Stomach (tissue), 19 donors: ENCODE measurements at places on chromosomes 5 and 9.

DNA sequence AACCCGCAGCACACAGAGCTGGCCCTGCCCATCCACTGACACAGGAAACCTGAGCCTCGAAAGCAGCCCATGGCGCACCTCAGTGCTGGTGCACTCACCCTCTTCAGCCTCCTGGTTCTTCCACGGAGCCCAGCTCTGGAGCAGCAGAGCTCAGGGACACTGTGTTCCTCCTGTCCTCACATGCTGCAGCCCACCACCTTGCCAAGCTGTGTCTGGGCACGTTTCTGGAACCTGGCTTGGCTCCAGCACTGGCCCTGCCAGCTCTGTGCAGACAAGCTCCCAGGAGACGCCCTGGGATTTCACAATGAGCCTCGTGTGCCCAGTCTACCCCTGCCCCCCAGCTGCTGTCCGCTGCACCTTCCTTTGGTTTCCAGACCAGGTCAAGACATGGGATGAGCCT, 119.5 kb downstream of the SYK start:
- H3K4me1 ChIP-seq, result peaks cover 9% of the 10 kb centered on the region
- H3K36me3 ChIP-seq, result no peaks in the 10 kb centered on the region
- DNase-seq, result peak; percentile 76

DNA sequence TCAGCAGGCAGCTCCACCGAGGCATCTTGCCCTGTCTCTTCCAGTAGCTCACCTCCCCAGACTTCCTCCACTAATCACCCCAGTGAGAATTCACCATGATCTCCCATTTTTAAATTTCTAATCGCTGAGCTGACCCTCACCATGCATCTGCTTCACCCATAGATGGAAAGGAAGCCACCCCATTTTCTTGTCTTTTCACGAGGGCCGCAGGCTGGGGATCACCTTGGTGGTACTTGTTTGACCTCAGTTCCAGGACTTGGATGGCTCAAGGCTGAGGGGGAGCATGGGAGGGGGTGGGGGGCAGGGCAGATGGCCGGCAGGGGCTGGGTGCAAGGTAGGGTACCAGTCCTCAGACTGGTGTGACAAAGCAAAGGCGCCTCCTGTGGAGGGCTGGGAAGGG, 3.6 kb downstream of the PROP1 start:
- no peak overlapping the region for H3K27ac ChIP-seq
- no peaks in the 10 kb centered on the region for H3K4me1 ChIP-seq
- no peak for DNase-seq
- no peak overlapping the region for H3K4me3 ChIP-seq
- H3K27me3 ChIP-seq, result peaks cover 11% of the 10 kb centered on the region
- no peaks in the 10 kb centered on the region for H3K36me3 ChIP-seq

DNA sequence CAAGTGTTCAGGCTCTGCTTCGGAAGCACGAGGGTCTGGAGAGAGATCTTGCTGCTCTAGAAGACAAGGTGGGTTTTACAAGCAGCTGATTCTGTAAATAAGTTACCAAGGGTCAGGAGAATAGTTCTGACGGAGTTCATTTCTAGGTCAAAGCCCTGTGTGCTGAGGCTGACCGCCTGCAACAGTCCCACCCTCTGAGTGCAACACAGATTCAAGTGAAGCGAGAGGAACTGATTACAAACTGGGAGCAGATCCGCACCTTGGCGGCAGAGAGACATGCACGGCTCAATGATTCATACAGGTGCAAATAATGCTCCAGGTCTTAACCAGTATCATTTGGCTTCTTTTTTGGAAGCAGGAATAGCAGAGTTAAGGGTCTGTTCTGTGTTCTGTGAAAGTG, 24.8 kb downstream of the SPTAN1 start:
- no peak overlapping the region for H3K4me3 ChIP-seq
- H3K27ac ChIP-seq, result no peak overlapping the region
- no peak for DNase-seq

GRCh38 chr5:176773408-176774035, 36.8 kb upstream of the UNC5A start:
- no peaks in the 10 kb centered on the region for H3K4me1 ChIP-seq
- no peaks in the 10 kb centered on the region for H3K36me3 ChIP-seq
- no peak overlapping the region for H3K4me3 ChIP-seq
- no peak for DNase-seq

- no peaks in the 10 kb centered on the region for H3K4me1 ChIP-seq
- no peaks in the 10 kb centered on the region for H3K36me3 ChIP-seq
- no peaks in the 10 kb centered on the region for H3K27me3 ChIP-seq
- DNase-seq, result no peak
- H3K27ac ChIP-seq, result no peak overlapping the region
These were observed 8.5 kb upstream of the C9orf72 start for GRCh38 chr9:27581826-27582225.

- no peaks in the 10 kb centered on the region for H3K36me3 ChIP-seq
- H3K4me1 ChIP-seq, result no peaks in the 10 kb centered on the region
- no peak for DNase-seq
- H3K27ac ChIP-seq, result no peak overlapping the region
- no peaks in the 10 kb centered on the region for H3K27me3 ChIP-seq
These were observed 608.7 kb upstream of the SEMA6A start for GRCh38 chr5:117183326-117183725.

- no peaks in the 10 kb centered on the region for H3K27me3 ChIP-seq
- no peak overlapping the region for H3K4me3 ChIP-seq
- H3K27ac ChIP-seq, result no peak overlapping the region
- no peak for DNase-seq
- no peaks in the 10 kb centered on the region for H3K36me3 ChIP-seq
- H3K4me1 ChIP-seq, result no peaks in the 10 kb centered on the region
These were observed 76.6 kb upstream of the ADAMTS16 start for GRCh38 chr5:5063533-5063953.

DNA sequence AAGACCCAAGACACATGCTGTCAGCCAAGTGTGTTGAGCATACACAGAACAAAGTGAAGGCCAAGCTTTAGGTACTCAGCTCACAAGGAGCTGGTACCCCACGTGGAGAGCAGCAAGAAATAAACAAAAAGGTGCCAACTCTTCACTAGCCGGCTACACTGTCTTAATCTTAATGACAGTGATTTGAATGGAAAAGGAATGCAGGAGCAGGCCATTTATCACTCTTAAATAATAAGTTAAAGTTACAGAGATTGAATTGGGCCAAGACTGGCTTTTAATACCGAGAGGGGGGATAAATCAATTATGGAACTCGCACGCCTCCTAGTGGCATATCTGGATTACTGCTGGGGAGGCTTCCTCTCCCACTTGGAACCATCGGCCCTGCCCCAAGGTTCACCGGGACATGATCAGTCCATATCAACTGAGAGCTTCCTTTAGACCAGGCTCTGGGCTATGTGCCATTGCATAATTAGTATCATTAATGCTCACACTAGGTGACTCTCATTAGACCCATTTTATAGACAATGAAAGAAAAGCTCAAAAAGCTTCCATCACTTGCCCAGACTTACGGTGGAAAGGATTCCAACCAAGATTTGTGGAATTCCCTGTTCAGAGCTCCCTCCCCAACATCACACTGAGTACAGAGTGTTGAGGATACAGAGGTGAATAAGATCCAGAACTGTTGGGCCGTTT, 94.0 kb downstream of the ACTL7B start:
- no peaks in the 10 kb centered on the region for H3K36me3 ChIP-seq
- no peak overlapping the region for H3K4me3 ChIP-seq
- no peak overlapping the region for H3K27ac ChIP-seq
- DNase-seq, result peak; percentile 59

GRCh38 chr5:7372399-7372798, 23.5 kb upstream of the ADCY2 start:
- H3K27me3 ChIP-seq, result no peaks in the 10 kb centered on the region
- no peak overlapping the region for H3K27ac ChIP-seq
- no peaks in the 10 kb centered on the region for H3K36me3 ChIP-seq
- DNase-seq, result no peak
- no peaks in the 10 kb centered on the region for H3K4me1 ChIP-seq

GRCh38 chr9:17462869-17463464, 115.9 kb upstream of the SH3GL2 start:
- peak; percentile 36 for DNase-seq
- H3K36me3 ChIP-seq, result no peaks in the 10 kb centered on the region
- H3K27ac ChIP-seq, result no peak overlapping the region
- no peak overlapping the region for H3K4me3 ChIP-seq
- no peaks in the 10 kb centered on the region for H3K4me1 ChIP-seq

- H3K4me3 ChIP-seq, result no peak overlapping the region
- DNase-seq, result no peak
- no peaks in the 10 kb centered on the region for H3K27me3 ChIP-seq
- no peaks in the 10 kb centered on the region for H3K36me3 ChIP-seq
These were observed 382.9 kb downstream of the TMEM232 start for GRCh38 chr5:110343616-110344015.

DNA sequence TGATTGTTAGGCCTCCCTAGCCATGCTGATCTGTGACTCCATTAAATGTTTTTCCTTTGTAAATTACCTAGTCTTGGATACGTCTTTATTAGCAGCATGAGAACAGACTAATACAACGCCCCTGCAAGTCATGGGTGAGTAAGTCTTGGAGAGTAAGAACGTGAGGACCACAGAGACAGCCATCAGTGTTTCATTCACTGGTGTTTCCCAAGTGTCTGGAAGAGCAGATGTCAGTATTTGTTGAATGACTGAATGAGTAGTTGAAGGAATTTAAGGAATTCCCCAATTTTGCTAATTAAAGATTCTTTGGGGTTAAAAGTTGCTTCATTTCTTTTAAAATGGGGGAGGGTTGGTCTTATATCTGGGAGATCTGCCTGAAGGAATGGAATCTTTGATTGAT, 178.8 kb downstream of the TRIO start:
- DNase-seq, result no peak
- H3K27ac ChIP-seq, result no peak overlapping the region
- H3K4me3 ChIP-seq, result no peak overlapping the region
- no peaks in the 10 kb centered on the region for H3K27me3 ChIP-seq

- no peaks in the 10 kb centered on the region for H3K36me3 ChIP-seq
- no peaks in the 10 kb centered on the region for H3K27me3 ChIP-seq
- peak overlapping the region; percentile 65 for H3K27ac ChIP-seq
- no peak overlapping the region for H3K4me3 ChIP-seq
These were observed 109.4 kb downstream of the ANKRD55 start for GRCh38 chr5:56123531-56124243.

- no peaks in the 10 kb centered on the region for H3K27me3 ChIP-seq
- no peaks in the 10 kb centered on the region for H3K4me1 ChIP-seq
- no peaks in the 10 kb centered on the region for H3K36me3 ChIP-seq
- H3K27ac ChIP-seq, result no peak overlapping the region
- H3K4me3 ChIP-seq, result no peak overlapping the region
These were observed 303.0 kb downstream of the MSX2 start for GRCh38 chr5:175027390-175027789.

- H3K4me1 ChIP-seq, result peaks cover 5% of the 10 kb centered on the region
- peaks cover 90% of the 10 kb centered on the region for H3K36me3 ChIP-seq
- H3K27me3 ChIP-seq, result no peaks in the 10 kb centered on the region
- no peak for DNase-seq
- no peak overlapping the region for H3K4me3 ChIP-seq
These were observed 6.1 kb downstream of the TBC1D13 start for GRCh38 chr9:128792978-128793686.

GRCh38 chr9:134915046-134915985, 2.4 kb downstream of the FCN1 start:
- no peaks in the 10 kb centered on the region for H3K4me1 ChIP-seq
- DNase-seq, result peak; percentile 7
- no peak overlapping the region for H3K27ac ChIP-seq
- peaks cover 13% of the 10 kb centered on the region for H3K27me3 ChIP-seq
- no peaks in the 10 kb centered on the region for H3K36me3 ChIP-seq

- DNase-seq, result no peak
- H3K27me3 ChIP-seq, result no peaks in the 10 kb centered on the region
These were observed 166.1 kb downstream of the SLC28A3 start for GRCh38 chr9:84174486-84174885.

GRCh38 chr5:131270809-131271208, 7.0 kb downstream of the CDC42SE2 start:
- no peak overlapping the region for H3K27ac ChIP-seq
- H3K36me3 ChIP-seq, result no peaks in the 10 kb centered on the region
- no peak overlapping the region for H3K4me3 ChIP-seq
- peaks cover 7% of the 10 kb centered on the region for H3K4me1 ChIP-seq

- DNase-seq, result peak; percentile 11
- H3K4me3 ChIP-seq, result no peak overlapping the region
- no peaks in the 10 kb centered on the region for H3K4me1 ChIP-seq
- H3K27ac ChIP-seq, result no peak overlapping the region
- no peaks in the 10 kb centered on the region for H3K36me3 ChIP-seq
These were observed 191.4 kb downstream of the FRMD3 start for GRCh38 chr9:83346655-83347420.

DNA sequence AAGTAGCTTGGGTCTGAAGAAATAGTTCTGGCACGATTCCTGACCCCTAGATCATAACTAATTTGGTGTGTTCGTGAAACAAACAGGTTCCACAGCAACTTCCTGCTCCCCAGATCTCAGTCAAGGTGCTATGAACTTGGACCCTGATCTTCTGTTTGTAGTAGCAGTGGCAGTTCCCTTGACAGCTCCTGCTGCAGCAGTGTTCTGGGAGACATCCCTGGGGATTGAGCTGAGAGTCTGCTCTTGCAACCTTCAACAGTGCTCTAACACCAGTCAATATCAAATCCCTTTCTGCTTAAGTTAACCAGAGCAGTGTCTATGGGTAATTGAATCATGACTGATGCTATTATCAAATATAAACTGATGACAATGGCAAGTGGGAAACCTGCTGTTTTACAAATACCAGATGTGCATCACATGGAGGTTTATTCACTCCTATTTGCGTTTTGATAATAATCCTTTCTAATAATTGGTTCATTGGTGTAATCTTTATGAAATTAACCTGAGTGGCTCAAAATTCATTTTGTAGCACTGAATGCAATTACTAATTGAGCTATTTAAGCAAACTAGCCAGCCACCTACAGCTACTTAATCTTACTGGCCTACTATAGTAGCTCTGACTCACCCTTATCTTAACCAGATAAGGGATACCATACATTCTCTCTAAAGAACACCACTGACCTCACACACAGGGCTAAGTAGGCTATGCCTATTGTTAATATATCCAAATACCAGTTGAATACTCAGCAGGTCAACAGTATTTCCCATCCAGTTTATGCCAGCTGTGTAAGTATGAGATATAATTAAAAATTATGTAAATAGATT, 21.9 kb downstream of the KDM4C start:
- peak overlapping the region; percentile 46 for H3K27ac ChIP-seq
- no peaks in the 10 kb centered on the region for H3K36me3 ChIP-seq
- DNase-seq, result no peak
- no peaks in the 10 kb centered on the region for H3K27me3 ChIP-seq
- H3K4me1 ChIP-seq, result peaks cover 18% of the 10 kb centered on the region

- no peak overlapping the region for H3K27ac ChIP-seq
- H3K4me3 ChIP-seq, result no peak overlapping the region
- peaks cover 20% of the 10 kb centered on the region for H3K27me3 ChIP-seq
- no peak for DNase-seq
- peaks cover 12% of the 10 kb centered on the region for H3K36me3 ChIP-seq
- peaks cover 16% of the 10 kb centered on the region for H3K4me1 ChIP-seq
These were observed 18.5 kb upstream of the TOR2A start for GRCh38 chr9:127753622-127754021.

DNA sequence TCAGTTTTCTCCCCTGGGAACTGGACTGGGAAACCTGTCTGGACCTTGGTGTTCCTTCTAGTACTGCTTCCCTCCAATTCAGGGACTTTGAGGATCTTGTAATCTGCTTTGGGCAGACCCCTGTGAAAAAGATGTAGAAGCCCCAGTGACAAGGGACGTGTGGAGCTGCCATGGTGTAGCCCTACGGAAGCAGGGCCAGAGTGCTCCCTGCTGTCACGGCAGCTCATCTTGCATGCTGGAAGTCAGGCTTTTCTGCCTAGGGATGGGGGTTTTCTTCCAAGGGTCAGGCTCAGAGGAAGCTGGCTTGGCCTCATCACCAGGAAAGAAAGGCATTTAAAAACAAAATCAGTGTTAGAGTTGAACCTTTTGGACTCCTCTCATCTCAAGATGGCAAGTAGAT, 86.4 kb downstream of the AMBP start:
- H3K4me1 ChIP-seq, result peaks cover 10% of the 10 kb centered on the region
- H3K27me3 ChIP-seq, result no peaks in the 10 kb centered on the region
- no peak for DNase-seq
- H3K36me3 ChIP-seq, result peaks cover 27% of the 10 kb centered on the region
